GM12878 (cell line): ENCODE measurements at places on chromosomes 12 and 14. TPM values are rescaled to one million over a fixed set of nuclear protein-coding genes. Genes with fewer than 3 reads are reported as not detected.

SLC2A3 gene
- 19.7 and 22.4 TPM in 2 replicates for total RNA-seq

ARMH4 gene
- total RNA-seq: not detected in 2 replicates

GRCh38 chr14:37843954-37844607, 248.7 kb downstream of the TTC6 start:
- DNase-seq: no peak

GRCh38 chr14:60999536-60999935, 18.5 kb downstream of the SLC38A6 start:
- DNase-seq: no peak

AKAP5 gene
- total RNA-seq: 3.7 and 4.0 TPM in 2 replicates

ORMDL2 gene
- total RNA-seq: 33.7 and 37.6 TPM in 2 replicates

ACRBP gene
- total RNA-seq: 1.4 and 1.8 TPM in 2 replicates

DNA sequence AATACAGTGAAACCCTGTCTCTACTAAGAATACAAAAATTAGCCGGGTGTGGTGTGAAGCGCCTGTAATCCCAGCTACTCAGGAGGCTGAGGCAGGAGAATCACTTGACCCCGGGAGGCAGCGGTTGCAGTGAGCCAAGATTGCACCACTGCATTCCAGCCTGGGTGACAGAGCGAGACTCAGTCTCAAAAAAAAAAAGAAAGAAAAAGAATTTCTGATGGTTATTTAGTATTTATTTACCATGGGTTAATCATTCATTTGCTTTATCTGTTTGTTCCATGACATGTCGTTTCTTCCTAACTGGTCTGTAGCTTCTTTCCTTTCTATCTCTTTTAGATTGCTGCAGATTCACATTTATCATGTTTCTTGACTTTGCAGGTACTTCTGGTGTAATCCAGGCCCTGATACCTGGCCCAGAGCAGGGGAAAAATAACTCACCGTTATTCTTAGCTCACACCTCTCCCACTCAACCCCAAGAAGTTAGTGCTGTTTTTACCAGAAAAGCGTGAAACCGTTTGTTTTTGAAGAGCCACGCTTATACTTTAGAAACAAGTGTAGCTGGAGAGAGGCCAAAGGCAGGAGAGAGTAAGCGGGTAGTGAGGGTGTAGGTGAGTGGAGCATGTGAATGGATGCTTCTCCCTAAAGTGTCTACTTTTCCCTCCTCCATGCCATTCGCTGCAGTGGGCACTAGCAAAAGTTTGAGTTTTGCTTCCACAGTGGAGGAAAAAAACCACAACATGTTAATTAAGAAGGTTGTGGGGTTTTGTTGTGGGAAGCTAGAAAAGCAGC, 45.4 kb downstream of the SRGAP1 start:
- DNase-seq: no peak

ZNF219 gene
- 4.2 and 6.4 TPM in 2 replicates for total RNA-seq

AQP6 gene
- not detected in 2 replicates for total RNA-seq

DNA sequence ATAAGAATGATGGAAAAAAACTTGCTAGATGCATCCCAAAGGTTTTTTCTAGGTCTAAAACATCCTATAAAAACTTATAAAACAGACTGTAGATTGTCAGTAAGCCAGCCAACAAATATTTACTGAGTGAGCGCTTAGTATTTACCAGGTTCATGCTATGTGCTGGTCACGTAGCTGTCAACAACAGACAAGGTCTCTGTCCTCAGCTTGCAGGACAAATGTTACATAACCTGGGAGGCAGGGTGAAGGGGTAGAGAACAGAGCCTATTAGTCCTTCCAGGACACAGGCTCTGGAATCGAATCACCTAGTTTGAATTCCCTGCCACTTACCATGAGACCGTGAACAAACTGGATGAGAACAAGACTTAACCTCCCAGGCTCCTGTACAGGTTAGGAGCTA, 6.4 kb downstream of the NFYB start:
- no peak for DNase-seq

DNA sequence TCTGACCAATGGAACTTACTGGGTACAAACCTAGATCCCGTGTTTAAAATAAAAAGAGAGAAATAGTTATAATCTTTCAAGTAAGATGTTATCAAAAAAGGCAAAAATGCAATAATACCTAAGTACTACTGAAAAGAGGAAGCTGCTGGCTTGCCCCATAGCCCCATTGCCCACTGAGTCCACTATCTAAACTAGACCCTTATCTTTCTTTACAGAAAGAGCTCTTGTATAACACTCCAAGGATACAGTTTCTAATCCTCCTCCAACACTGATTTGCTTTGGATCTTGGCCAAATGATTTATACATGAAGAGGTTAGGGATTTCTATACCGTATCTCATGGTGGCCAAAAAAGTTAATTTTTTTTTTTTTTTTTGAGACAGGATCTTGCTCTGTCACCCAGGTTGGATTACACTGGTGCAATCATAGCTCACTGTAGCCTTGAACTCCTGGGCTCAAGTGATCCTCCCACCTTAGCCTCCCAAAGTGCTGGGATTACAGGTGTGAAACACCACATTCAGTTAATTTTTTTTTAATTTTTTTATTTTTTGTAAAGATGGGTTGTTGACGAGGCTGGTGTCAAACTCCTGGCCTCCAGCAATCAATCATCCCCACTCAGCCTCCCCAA, 2.6 kb downstream of the GXYLT1 start:
- no peak for DNase-seq

DNA sequence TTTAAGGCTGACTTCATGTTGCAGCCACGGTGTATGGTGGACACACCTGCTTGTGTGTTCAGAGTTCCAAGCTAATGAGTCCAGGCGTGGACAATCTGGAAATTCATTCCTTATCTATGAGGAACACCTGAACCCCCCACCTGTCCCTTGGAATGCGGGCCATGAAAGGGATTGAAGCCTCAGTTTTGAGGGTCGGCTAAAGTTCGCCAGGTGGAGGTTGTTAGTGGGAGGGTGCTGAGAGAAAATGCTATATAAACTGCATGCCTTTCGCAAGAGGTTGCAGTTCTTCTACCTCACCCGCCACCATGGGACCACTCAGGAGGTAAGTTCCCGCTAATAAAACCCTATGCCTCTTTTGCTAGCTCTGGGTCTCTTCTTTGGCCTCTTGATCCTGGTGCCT, 348.0 kb downstream of the BCL11B start:
- no peak for DNase-seq

- DNase-seq: no peak
Observed at GRCh38 chr12:129771238-129771637, 132.6 kb downstream of the TMEM132D start.

DNA sequence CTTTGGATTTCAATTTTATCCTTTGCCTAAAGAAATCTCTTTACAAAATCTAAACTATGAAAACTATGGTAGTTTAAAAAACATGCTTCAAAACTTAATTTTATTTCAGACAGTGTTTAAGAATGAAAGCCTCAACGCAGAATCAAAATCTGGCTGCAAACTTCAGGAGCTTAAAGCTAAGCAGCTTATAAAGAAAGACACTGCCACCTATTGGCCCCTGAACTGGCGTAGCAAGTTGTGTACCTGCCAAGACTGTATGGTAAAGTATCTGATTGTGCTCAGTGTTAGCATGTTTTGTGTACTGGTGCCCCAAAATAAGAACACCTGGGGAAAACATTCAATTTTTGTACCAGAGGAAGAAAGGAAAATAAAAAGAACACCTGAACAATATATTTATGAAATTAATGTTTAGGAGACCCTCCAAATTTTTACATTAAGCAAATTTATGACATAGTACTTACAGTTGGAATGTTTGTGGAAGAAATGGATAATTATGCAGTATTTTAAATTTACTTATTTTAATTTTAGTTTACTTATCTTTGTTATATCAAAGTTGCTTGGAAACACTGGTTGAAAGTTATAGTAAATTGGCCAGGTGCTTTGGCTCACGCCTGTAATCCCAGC, 12.2 kb downstream of the UBR7 start:
- no peak for DNase-seq

GRCh38 chr14:75934998-75935628, 46.7 kb downstream of the TGFB3 start:
- no peak for DNase-seq

GRCh38 chr14:20836668-20837338, 34.2 kb upstream of the RNASE1 start:
- no peak for DNase-seq

DNA sequence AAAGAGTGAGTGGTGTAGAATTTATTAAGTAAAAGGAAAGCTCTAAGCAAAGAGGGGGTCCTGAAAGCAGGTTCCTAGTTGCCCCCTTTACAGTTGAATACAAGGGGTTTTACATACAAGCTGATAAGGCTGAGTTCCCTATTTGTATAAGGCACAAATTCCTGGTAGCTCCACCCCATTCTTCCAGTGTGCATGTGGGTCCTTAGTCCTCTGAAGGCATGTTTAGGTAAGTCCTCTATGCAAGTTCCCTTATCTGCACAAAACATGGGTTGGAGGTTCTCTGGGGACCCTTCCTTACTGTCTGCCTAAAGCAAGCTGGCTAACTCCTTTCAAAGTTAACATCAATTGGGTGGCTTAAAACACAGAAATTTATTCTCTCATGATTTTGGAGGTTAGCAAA, 2.9 kb upstream of the FAR2 start:
- DNase-seq: no peak

WNT1 gene
- total RNA-seq: not detected in 2 replicates

GRCh38 chr14:50357124-50357523, 39.6 kb downstream of the CDKL1 start:
- DNase-seq: no peak

ELK3 gene
- 0.96 and 1.2 TPM in 2 replicates for total RNA-seq

VPS29 gene
- total RNA-seq: 78.8 and 79.4 TPM in 2 replicates

DNA sequence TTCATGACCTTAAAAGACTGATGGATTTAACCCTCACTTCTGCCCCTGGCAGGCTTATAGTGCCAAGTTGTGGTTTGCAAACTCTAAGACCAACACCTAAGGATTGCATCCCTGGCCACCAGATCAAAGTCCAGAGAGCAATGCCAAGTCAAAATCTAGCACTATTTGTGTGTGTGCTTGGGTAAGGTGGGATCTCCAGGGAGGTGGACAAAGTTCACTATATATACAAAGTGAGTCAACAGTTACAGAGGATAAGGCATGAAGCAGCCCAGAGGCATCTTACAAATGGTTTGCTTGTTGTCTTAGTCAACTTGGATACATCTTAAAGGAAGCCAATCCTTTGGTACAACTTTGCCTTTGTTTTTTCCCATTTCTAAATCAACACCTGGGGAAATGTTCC, 137.3 kb downstream of the MSRB3 start:
- no peak for DNase-seq

DNA sequence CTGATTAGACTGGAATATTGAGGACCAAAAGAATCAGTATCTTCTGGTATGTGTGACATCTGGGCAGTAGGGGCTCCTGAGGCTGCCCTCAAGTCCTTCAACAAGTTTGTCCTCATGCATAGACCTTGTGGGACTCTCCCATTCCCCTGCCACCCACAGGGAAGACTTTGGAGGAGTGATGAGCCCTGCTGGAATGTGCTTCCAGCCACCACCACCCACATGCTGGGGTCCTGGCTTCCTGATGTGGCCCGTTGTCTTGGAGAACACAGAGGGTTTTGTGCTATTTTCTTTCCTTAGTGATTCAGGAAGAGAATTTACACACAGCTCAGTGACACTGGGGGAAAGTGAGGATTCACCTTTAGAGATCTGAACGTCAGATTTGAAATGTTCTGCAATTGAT, 29.2 kb upstream of the SEL1L start:
- no peak for DNase-seq

DNA sequence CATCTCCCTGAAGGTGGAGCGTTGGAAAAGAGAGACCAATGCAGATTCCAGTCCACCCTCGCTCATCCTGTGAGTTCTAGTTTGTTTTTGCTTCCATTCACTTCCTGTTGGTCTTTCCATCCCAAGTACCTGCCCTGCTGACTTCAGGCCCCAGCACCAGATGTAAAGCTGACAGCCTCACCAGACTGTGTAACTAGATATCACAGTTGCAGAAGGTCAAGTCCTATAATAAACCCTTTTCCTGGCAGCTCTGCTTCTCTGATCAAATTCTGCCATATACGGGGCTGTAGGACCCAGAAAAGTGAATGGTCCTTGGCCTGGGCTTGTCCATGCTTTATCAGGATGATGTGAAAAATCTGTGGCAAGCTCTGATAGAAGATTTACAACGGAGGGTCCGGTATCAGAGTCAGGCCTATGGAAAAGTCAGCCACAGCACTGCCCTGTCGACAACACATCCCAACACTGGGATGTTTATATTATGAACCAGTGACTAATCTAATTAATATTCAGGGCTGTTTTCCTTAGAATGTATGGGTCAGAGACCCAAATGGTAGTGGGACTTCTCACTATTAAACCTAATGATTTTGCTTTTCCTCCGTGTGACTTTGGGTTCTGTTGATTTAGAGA, 42.1 kb downstream of the CCDC175 start:
- no peak for DNase-seq

PARPBP gene
- total RNA-seq: 21.2 TPM in 2 replicates

- DNase-seq: no peak
Observed at GRCh38 chr12:40032433-40033241, 73.2 kb downstream of the SLC2A13 start.

- no peak for DNase-seq
Observed at GRCh38 chr12:103583008-103583407, 4.1 kb upstream of the STAB2 start.

IGF1 gene
- 3.2 and 3.4 TPM in 2 replicates for total RNA-seq

DNA sequence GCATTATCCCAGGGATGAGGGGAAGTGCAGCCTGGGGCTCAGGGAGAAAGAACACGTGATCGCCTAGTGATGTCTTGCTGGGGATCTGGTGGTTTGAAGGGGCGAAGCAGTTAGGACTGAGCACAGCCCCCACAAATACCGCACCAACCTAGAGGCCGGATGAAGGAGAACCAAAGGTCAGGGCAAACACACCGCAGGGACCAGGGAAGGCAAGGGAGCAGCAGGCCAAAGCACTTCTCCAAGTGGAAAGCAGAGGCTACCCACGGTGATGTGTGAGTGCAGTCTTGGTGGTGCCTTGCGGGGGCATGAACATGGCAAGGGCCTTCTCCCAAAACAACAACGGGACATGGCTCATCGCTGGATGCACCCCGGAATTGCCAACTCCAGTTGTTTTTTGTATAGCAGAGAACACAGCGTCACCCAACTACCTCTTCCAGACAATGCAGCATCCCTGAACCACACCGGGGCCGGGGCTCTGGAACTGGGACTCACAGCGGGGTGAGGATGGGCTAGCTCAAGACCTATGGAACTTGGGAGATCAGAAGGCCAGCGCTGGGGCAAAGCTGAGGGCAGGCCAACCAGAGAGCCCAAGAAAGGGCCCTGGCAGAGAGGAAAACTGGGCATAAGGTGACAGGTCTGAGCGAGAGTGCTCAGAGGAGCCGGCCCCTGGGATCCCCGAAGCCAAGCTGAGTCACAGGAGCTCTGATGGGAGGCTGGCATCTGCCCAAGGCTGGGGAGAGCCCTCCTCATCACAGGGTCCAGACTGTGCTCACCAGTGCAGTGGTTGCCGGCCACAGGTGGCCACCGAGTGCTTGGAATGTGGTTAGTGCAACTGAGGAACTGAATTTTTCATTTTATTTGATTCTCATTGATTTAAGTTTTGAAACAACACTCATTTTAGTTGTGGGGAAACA, 11.1 kb downstream of the GALNT16 start:
- DNase-seq: no peak

PPM1H gene
- total RNA-seq: 0.45 and 0.56 TPM in 2 replicates
